ENCODE measurements at places on chromosomes 11 and 22.

DNA sequence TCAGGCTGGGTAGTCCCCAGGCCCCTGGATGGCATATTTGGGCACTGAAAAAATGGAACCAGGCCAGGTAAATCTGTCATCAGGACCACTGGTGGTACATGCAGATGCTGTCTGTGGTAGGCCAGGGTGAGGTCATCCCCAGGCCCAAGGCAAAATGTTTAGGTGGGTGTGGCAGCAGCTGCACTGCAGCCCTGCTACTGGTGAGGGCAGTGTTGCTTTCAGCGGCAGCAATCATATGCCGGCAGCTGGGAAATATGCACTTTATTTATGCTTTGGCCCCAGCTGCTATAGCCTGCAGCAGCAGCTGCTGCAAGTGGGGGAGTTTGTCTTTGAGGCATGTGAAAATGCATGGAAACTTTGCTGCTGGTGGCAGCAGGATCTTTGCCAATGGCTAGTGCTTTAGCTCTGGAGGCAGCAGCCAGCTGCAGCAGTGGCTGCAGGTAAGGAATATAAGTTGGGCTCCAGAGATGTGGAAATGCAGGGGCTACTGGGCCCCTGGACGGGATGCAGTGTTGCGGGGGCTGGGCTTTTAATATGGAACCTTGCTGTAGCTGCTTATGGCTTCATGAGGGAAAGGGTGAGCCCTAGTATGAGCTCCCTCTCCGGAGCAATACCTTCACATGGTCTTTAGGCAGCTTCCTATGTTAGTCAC is 365.7 kb upstream of the CADM1 start:
- DNase-seq, result no peak

DNA sequence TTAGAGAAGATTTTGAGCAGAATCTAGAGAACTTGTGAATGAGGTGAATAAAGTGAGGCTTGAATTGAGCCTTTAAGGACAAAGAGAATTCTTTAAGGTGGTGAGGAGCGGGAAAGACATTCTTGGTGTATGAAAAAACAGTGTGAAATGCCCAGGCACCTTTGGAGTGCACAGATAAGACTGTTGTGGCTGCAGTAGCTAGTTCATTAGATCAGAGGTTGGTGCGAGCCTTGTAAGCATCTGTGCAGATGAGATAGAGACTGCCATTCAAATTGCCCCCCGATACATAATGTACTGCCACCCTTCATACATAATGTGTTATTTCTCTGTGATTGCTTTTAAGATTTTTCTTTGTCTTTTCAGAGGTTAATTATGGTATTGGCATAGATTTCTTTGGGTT is 31.3 kb downstream of the ATXN10 start:
- no peak for DNase-seq

- DNase-seq, result no peak
Measured at GRCh38 chr11:70322666-70323065, 52.2 kb downstream of the PPFIA1 start.

- DNase-seq, result no peak
Measured at GRCh38 chr22:19745155-19746101, 15.2 kb upstream of the TBX1 start.

DNA sequence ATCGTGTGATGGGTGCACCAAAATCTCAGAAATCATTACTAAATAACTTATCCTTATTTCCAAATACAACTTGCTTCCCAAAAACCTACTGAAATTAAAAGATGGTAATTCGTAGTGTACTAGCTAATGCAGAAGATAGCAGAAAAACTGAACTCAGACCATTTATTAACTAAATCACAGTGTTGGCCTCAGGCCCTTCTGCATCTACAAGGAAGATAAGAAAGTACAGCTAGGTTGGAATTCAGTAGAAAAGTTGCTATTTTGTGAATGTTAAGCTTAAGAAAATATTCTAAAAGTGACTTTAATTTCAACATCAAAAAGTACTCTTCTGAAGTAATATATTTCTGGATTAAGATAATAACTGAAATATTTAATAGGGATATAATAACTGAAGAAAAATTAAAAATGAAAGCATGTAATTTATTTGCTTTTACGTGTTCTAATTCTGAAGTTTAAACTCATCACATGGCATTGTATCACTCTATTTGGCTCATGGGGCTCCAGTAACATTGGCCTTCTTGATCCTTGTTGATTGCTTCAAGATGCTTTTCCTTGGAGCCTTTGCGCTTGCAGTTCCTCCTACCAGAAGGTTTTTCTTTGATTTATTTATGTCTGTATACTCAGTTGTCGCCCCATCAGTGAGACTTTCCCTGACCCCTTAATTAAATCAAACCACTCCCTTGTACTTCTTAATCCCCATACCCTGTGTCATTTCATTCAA is 847.9 kb upstream of the ANO3 start:
- DNase-seq, result no peak

DNA sequence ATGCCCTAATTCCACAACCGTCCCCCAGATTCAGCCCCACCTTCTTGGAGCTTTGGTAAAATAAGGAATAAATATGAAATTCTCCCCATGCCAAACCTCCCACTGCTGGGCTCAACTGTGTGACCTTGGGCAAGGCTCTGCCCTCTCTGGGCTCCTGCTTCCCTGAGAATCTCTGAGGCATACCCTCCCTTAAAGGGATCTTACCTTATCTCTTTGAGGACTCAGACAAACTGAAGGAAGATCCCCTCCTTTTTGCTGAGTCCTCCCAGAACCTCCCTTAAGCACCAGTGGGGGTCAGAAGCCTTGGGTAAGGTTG is 2.7 kb downstream of the CD248 start:
- DNase-seq, result no peak

DNA sequence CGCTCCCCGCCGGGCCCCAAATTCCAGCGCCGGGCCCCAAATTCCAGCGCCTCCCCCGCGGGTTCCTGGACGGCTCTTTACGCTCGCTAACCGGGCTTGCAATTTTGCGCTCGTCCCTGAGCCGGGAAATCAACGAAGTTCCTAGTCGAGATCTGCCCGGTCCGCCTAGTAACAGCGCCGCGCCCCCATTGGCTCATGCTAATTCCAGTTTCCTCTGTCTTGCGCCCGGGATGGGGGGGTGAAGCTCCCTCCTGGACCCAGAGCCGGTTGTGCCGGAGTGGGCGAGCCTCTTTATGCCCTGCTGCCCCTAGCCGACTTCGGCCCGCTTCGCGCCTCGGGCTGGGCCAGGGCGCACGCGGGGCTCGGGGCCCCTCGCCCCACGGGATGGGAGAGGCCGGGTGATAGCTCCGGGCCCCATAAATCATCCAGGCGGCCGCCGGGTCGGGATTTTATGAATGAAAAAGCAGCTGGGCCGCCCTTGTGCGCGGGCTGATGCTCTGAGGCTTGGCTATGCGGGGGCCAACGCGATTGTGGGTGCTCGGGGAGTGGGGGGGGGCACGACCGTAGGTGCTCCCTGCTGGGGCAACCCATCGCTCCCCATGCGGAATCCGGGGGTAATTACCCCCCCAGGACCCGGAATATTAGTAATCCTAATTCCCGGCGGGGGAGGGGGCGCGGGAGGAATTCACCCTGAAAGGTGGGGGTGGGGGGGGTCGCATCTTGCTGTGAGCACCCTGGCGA is 1.8 kb upstream of the CCND1 start:
- DNase-seq, result no peak

DNA sequence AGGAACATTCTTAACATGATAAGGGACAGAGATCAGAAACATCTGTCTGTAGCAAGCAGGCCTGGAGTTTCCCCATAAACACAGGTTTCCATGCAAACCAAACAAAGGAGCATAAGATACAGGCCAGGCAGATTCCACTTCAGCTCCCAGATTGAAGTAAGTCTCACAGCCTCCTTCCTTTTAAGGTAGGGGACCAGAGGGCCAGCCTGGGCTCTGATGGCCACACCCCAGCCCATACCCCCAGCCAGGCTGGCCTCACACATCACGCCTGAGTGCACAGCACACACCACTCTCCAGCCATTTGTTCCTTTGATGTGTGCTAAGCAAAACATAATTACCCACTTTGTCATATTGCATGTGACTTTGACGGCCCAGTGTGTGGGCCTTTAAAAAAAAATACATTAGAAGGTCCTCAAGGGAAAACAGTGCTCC is 518.7 kb downstream of the NTM start:
- DNase-seq, result no peak

DNA sequence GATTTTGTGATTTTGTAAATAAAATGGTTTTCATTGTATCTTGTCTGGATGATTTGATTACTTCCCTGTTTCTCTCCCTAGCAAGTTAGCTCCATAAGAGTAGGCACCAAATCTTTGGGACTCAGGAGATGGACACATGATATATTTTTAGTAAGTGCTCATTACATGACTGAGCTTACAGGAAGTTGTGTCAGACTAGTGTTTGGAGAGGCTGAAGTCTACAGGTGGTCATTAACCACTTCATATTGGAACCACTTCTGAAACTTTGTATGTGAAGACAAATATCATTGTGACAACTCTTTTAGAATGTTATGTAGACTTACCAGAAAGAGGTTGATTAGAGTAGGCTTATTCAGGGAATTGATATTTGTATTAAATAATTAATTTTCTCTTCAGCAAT is 19.1 kb downstream of the ARHGAP42 start:
- DNase-seq, result no peak

- DNase-seq, result no peak
Measured at GRCh38 chr22:27032091-27032761, 374.8 kb downstream of the MIAT start.

GRCh38 chr11:825366-826226 is 2.1 kb upstream of the CRACR2B start:
- DNase-seq, result no peak

GRCh38 chr11:59943997-59944714 is 5.9 kb downstream of the OOSP1 start:
- no peak for DNase-seq

GRCh38 chr22:29369460-29369859 is 18.9 kb downstream of the AP1B1 start:
- DNase-seq, result no peak

GRCh38 chr11:12958986-12959385 is 50.1 kb upstream of the RASSF10 start:
- DNase-seq, result no peak

DNA sequence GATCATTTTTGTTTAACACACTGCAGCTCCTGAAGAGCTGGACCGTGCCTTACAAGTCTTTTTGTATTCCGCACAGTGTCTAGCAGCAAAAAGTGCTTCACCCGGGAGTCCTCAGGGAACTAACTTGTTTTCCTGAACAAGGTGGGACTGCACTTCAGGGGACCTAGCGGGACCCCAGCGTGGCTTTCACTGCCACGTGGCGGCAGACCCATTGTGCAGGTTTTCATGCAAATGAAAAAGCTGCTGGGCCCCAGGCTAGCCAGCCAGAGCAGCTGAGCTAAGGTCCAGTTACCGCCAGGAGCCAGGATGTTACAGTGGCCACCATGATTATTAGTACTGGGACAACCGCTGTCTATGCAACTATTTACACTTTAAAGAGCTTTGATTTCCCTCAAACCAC is 90.6 kb downstream of the FAR1 start:
- no peak for DNase-seq

DNA sequence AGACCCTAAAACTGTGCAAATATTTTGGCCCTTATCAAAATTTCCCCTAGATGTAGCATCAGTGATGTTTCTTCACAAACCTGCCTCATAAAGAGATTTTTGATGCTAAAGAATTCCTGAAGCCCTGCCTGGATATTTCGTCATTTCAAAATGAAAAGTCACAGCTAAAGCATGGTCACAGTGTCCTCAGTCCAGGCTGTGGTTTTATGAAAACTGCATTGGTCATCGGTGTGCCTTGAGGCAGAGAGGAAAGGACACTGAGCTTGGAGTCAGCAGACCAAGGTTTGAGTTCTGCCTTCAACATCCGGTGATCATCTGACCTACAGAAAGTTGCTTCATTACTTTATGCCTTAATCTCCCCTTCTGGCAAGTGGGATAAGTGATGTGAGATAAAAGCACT is 34.8 kb upstream of the ALKBH3 start:
- DNase-seq, result no peak

- no peak for DNase-seq
Measured at GRCh38 chr11:95095858-95096587, 6.4 kb downstream of the ENDOD1 start.

DNA sequence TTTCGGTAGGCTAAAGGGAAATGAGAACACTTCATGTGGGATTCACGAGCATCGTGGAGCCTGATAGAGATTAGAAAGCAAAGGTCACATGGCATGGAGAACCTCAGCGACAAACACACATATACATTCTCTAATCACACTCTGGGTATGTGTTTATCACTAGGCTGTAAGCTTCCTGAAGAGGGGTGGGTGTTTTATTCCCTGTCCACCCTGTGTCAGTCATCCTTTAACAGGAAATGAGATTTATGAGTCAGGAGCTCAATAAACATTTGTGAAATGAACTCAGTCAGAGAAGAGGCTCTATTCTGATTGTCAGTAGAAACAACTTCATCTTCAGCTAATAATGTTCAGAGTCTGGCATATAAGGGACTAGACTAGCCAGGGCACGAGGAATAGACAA is 71.7 kb upstream of the EIF3M start:
- no peak for DNase-seq

- no peak for DNase-seq
Measured at GRCh38 chr11:131476266-131476665, 105.9 kb downstream of the NTM start.

GRCh38 chr11:56706486-56706885 is 7.6 kb downstream of the OR9G1 start:
- DNase-seq, result no peak

DNA sequence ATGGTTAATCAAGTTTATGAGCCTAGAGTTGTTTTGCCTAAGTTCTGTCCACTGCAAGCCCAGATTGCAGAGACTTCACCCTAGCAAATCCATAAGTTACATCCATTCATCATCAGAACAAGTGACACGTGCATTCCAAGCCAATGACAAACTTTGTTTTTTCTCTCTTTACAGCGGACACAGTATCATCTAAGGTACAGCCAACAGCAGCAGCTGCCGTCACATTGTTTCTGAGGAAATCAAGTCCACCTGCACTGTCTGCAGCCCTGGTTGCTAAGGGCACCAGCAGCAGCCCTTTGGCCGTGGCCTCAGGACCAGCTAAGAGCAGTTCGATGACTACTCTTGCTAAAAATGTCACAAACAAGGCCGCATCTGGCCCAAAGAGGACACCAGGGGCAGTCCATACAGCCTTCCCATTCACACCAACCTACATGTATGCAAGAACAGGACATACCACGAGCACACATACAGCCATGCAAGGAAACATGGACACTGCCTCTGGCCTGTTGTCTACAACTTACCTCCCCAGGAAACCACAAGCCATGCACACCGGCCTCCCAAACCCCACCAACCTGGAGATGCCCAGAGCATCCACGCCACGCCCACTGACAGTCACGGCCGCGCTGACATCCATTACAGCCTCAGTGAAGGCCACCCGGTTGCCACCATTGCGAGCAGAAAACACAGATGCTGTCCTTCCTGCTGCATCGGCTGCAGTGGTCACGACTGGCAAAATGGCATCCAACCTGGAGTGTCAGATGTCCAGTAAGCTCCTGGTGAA is 155.8 kb downstream of the C11orf91 start:
- DNase-seq, result no peak

GRCh38 chr11:88175569-88176075 is 379 bp upstream of the RAB38 start:
- no peak for DNase-seq

GRCh38 chr11:56333156-56333555 is 12.7 kb upstream of the OR8K1 start:
- no peak for DNase-seq

All from stimulated activated CD8-positive, alpha-beta memory T cell treated with anti-CD3 and anti-CD28 coated beads, Interleukin-4, amount 100 ng/mL, for 1 hour (primary cell).